Epithelial cell of proximal tubule (primary cell): ENCODE measurements at places on chromosomes 2 and 18. TPM values are rescaled to one million over a fixed set of nuclear protein-coding genes. Genes with fewer than 3 reads are reported as not detected.

Gene SERPINB13
- total RNA-seq, result not detected in 2 replicates

DNA sequence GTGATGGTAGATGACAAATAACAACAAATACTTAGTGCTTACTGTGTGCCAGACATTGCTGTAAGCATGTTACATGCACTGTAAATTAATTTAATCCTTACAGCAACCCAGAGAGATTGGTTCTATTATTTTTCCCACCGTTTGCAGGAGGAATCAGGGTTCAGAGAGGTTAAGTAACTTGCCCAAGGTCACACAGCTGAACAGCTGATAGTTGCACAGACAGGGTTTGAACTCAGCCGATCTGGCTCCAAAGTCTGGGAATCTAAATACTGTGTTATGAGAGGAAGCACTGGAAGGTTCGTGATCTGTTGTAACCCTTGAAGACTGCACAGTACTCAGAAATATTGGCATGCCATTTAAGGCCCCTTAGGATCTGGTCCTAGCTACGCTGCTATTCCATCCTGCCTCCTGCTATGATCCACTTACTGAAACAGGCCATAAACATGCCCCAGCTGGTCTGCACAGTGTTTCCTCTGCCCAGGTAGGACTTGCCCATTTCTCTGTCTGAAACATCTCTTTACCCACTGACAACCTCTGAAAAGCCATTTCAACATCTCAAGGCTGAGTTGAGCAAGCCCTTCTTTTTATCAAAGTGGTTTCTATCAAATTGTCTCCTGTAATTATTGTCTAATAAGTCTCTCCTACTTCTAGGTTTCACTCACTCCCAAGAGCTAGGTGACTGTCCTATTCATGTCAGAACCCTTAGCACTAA lies 40.4 kb upstream of the MRPL33 start:
- no peak for DNase-seq

DNA sequence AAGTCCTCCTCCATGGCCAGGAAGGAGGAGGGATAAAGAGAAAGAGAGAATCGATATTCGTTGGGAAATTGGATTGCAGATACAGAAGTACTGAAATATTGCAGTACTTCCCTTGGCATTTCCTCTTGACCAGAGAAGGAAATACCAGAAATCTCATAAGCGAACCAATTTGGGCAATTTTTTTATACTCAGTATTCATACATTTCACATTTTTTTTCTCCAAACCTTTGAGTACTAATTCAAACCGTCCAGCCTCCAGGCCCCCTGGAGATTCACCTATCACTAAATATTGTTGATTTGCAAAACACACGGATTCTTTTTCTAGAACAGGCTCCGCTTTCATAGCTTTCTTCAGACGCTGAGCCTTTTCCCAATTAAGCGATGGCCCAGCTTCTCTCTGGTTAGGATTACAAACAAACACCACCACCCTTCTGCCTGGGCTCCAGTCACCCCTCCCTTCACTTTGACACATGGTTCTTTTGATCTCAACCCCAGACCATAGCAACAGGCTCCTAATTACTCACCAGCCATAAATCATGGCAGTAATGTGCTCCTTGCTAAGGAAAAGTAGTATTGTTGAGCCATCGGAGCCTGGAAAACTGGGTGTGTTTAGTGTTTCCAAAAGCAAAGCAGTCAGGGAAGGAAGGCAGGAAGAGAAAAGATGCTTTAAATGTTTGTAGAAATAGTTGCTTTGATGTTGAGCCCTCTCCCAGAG lies 138.4 kb upstream of the CCDC68 start:
- no peak for DNase-seq

GRCh38 chr2:120818441-120818920 lies 82.8 kb downstream of the GLI2 start:
- DNase-seq, result no peak

DNA sequence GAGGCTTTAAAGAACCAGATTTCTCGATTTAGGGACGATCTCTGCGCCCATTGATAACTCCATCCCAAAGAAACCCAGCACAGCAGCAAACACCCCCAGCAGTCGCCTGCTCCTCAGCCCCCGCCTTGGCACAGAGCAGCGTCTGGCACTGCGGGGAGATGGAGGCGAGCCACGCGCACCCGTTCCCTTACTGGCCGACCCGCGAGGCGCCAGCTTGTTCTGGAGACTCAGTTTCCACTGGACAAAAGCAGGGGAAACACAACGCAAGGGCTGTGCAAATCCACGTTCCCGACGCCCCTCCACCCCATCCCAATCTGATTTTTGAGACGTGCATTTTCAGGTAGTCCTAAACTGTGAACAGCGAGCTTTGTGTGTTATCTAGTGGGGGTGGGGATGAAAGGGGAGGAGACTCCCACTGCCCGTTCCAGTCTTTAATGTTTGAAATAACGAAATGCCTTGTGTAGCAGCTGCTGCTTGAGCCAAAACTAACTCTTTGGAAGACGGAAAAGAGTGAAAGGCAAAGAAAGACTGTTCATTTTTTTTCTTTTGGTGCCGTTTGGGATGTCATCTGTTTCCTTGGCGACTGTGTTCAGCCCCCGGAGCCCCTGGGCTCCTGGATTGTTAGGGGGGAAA lies 143.2 kb downstream of the MEIS1 start:
- DNase-seq, result no peak

DNA sequence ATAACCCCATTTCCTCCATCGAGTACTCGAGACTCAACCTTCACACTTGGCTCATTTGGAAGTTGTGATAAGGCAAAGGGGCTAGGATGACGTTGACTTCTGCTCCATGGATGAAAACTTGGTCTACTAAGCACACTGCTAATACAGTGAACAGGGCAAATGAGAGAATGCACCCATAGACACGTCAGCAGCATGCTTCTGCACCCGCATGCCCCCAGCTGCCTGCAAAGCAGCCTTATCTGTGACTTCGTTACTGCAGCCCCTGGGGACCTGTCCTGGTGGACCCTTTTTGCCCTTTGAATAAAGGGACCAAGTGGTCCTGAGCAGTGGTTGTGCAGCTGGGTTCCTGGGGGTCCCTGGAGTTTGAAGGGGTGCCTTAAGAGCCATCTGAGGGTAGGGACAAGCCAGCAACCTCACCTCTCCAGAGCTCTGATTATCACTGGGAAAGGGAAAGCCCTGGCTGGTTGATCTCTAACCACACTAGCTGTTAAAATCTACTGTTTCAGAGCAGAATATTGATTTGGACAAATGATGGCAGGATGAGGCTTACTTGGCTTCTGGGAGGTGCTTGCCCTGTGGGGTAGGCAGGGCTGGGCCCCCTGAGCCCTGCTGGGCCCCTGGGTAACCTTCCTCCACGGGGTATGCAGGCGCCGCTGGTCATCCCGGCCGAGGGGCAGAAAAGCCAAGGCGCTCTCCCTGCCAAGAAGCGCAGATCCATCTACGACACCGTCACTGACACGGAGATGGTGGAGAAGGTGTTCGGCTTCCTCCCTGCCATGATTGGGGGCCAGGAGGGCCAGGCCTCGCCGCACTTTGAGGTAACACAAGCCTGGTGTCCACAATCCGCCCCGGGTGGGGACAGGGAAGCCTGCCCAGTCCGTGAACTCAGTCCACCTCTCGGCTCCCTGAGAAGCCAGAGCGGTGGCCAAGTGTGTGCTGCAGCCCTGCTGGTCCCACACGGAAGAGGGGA lies 37.6 kb upstream of the GPR17 start:
- DNase-seq, result no peak
